ENCODE measurements at places on chromosomes 4 and X.

GRCh38 chr4:40201898-40202297 is 5.1 kb downstream of the RHOH start:
- no peak for DNase-seq

GRCh38 chr4:165539801-165540200 is 161.0 kb downstream of the CPE start:
- no peak for DNase-seq

DNA sequence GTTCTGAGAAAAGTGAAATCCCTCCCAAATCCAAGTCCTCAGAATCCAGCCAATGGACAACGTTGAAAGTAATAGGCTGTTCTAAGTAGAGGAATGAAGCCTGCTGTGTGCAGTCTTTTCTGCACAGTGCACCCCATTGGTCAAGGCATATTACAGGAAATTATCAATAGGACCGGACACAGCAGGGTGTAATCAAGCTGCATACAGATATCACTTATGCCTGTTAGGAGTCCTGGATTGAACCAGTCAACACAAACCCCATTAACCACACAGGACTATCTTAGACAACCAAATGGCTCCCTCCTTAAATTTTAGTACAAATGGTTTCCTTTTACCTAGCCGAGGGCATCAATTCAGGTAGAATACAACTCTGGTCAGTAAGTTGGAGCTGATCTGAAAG is 34.2 kb upstream of the MAGEA8 start:
- no peak for DNase-seq

DNA sequence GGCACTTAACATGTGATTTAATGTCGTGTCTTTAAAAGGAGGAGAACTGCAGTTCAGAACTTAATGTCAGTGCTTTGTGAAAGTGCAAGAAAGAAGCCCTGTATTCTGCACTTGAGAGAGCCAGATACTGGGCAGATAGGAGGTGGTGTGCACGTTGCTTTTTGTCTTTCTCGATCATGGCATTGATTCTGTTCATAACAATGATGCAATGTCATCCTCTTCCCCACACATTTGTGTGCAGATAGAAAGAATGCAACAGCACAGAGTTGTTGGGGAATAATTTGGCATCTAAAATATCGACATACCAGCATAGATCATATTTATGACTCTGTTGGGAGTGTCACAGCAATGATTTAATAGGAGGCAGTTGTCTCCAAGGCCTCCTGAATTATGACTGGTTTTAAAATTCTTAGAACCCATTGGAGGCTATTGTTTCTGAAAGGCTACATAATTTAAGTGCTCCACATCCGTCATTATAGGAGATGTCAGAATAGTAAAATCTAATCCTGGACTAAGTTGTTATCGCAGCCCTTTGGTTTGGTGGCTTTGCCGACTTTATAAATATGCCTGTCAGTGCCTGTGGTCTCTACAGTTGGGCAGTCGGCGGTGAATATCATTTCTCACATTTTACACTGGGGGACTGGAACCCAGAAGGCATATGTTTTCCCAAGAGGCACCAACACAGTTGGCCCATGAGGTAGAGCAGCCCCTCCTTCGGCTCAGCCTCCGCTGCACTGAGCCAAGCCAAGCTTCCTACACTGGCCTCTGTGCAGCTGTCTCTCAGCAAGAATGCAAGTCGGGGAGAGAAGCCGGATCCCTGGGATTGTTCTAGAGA is 124.9 kb downstream of the PTTG2 start:
- DNase-seq, result no peak

GRCh38 chr4:88033309-88033708 is 25.9 kb downstream of the PKD2 start:
- no peak for DNase-seq

GRCh38 chr4:155407480-155407879 is 30.7 kb upstream of the MAP9 start:
- no peak for DNase-seq

GRCh38 chrX:117834076-117834475 is 282.5 kb downstream of the KLHL13 start:
- DNase-seq, result no peak

- DNase-seq, result no peak
Observed at GRCh38 chrX:74250574-74250973, 53.4 kb upstream of the ZCCHC13 start.

DNA sequence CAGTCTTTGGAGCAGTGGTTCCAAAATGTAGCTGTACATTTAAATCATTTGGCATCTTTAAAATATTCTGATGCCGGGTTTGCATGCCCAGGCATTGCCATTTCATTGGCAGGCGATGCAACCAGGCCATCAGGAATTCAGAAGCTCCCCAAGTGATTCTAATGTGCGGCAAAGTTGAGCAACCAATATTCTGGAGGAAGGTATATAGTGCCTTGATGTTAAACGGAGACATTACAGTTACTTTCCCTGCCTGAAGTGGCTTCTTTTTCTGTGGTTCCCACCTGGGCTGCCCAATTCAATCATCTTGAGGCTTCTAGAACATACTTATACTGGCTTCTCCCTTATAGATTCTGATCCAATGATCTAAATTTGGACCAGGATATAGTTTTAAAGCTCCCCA is 68.7 kb upstream of the PGM2 start:
- DNase-seq, result no peak

GRCh38 chr4:184792950-184793555 is 32.7 kb downstream of the ACSL1 start:
- peak; percentile 55 for DNase-seq

All from stimulated activated CD8-positive, alpha-beta memory T cell treated with anti-CD3 and anti-CD28 coated beads, Interleukin-7, amount 100 ng/mL, for 48 hours (primary cell).